ENCODE measurements at places on chromosomes 3 and 15.

DNA sequence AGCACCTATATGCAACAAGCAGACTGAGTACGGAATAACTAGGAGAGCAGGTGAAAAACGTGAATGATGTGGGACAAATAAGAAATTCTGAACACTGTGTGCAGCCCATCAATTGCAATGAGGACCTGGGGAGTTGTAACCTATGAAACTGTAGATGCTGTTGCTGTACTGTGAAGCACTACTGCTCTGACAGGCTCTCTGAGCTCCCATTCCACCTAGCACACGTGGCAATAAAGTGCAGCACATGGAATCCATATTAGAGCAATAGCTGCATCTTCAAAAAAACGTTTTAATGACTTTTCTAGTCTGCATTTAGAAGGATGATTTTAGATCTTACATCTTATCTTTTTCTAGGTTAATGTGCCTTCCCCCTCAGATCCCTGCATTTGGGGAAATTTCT lies 748.7 kb upstream of the GOLIM4 start:
- DNase-seq: no peak

DNA sequence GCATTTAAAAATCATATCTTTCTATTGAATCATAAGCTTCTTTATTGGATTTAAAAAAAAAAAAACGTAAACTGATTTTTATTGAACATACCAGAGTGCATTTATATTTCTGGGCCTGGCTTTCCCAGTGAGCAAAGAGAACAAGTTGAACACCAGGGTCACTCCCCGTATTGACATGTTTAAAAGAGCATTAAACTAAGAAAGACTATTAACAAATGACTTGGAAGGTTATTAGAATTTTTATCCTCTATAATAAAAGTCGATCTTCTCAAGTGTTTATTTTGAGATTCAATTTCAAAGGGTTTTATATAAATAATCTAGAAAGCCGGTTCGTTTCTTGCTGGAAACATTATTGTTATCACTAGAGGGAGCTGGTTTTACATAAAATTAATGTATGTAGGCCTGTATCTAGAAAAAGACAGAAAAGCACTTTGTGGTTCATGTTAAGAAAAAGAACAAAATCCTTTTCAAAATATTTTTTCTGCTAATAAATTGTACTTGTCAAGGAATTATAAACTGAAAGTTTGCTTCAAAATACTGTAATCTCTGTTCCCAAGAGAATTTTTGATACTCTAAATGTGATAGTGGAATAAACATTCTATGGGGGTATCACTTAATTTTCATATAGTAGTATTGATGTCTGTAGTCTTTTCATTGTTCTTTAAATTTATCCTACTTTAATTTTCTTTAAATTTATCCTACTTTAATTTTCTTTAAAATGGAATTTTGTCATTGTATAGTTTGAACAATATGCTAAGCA lies 321.8 kb upstream of the MME start:
- DNase-seq: no peak

DNA sequence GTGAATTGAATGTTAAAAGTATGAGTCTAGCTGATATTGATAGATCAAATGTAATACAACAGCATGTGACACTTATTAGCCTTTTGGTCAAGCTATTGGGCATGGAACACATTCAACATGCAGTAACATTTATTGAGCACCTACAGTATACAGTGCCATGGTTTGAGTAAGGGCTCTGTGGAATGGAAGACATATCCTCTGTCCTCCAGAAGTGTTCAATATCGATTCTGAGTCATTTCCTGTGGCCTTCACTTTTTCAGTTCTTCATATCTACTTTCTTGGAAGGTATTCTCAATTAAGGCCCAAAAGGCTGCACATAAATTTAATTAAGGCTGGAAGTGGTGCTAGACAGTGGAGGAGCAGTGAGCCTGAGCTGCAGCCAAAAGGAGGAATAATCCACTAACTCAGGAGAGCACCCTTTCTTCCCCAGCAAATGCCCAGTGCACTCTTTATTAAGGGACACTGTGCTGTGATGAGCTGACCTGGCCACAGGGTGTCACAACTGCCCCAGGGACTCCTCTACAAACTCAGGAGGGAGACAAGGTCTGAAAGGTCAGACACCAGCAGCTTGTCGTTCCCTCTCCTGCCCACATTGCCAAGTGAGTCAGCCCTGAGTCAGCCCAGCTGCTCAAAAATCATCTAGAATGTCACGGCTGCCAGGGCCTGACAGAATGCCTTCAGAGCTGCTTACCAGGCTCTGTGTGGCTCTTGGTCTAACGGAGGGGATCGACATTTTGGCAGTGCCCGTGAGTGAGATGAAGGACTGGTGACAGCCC lies 544.8 kb downstream of the AGBL1 start:
- peak; percentile 8 for DNase-seq

DNA sequence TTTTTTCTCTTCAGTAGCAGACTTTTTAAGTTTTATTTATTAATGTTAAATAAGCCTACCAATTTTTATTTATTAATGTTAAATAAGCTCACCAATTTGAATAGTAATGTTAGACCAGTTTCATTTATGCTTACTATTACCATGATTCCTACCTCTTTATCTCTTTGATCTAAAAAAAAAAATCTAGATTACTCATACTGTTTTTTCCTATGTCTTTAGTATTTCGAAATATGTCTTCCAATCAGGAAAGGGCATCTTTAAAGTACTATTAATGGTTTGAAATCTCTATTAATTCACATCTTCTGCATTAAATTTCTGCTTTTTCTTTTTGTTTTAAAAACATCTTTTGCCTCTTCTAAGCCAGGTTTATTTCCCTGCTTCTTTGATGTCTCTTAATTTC lies 27.5 kb upstream of the MAPKBP1 start:
- no peak for DNase-seq

- peak; percentile 50 for DNase-seq
These were observed 3.7 kb downstream of the CIB1 start for GRCh38 chr15:90230071-90230494.

- no peak for DNase-seq
These were observed 116.0 kb downstream of the UACA start for GRCh38 chr15:70647396-70647795.

DNA sequence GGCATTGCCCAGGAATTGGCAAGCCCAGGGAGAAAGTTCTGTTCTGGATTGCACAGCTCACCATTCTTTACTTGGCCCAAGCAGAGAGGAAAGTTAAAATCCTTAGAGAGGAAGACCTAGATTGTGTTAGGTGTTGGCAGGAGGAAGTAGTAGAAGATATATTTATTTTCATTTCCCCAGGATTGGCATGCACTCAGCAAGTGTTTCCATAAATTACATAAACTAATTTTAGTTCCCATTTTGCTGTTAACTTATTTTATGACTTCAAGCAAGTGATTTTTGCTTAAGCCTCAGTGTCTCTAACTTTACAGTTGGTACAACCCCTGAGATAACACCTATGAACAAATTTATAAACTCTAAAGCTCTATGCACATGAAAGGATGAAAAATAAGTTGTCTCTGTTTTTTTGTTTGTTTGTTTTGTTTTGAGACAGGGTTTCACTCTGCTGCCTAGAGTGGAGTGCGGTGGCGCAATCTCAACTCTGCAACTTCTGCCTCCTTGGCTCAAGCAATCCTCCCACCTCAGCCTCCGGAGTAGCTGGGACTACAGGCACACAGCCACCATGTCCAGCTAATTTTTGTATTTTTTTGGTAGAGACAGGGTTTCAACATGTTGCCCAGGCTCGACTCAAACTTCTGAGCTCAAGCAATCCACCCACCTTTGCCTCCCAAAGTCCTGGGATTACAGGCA lies 31.2 kb upstream of the TOP2B start:
- DNase-seq: no peak

DNA sequence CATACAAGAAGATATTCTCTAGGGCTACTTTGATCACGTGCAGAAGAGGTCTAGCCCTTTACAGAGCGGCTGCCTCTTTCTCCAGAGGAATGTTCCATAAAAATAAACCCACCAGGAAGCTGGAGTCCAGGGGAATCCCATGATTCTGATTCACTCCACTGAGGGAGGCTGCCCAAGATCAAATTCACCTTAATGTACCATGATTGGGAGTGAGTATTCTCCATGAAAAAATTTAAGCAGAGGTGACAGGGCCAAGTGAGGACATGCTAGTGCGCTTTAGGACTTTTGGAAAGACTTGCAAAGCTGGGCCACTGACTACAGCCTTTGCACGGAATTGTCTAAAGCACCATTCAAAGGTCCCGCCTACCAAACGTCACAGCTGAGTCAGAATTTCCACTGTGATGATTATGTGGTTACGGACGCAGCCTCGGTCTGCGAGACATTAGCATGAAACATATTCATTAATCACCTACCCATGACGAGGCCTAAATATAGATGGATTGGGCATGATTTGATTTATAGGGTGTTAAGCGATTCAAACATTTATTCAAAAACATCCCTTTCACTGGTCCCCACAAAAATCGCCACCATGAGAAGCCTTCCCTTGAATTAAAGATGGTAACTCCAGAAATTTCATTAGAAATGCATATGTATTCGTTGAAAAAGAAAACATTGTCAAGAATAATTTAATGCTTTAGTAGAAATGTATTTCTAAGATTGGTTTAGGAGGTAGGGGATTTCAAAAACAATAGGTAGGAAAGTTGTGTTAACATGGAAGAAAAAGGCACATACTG lies 152.6 kb downstream of the GREM1 start:
- DNase-seq: no peak

- DNase-seq: no peak
These were observed 352.6 kb upstream of the CCDC54 start for GRCh38 chr3:107024551-107025026.

DNA sequence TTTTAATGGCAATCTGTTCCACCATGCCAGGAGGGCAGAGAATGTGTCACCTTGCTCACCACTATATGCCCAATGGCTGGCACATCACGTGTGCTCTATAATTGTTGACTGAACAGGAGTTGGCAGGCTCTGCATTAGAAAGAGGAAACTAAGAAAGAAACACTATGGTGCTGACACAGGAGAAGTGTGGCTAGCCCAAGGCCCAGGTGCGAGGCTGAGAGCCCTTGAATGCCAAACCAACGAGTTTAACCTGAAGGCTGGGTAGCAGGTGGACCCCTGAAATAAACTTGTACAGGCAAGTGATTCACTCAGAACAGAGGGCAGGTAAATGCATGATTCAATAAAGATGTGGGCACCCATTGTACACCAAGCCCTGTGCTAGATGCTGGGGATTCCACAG lies 2.4 kb downstream of the CHCHD4 start:
- no peak for DNase-seq

GRCh38 chr3:49007068-49007770 lies at the start of gene WDR6:
WDR6 (plus strand) TSS chr3:49007391; CDS start chr3:49007432, 41 bp downstream.
- DNase-seq: peak; percentile 96

- DNase-seq: no peak
These were observed 32.0 kb upstream of the SEMA6D start for GRCh38 chr15:47685141-47685870.

GRCh38 chr3:48639944-48640606 lies 4.8 kb upstream of the SLC26A6 start:
- no peak for DNase-seq

- no peak for DNase-seq
These were observed 32.1 kb downstream of the SCAP start for GRCh38 chr3:47443611-47443995.

- DNase-seq: no peak
These were observed 196.7 kb upstream of the WNT5A start for GRCh38 chr3:55683666-55684270.

DNA sequence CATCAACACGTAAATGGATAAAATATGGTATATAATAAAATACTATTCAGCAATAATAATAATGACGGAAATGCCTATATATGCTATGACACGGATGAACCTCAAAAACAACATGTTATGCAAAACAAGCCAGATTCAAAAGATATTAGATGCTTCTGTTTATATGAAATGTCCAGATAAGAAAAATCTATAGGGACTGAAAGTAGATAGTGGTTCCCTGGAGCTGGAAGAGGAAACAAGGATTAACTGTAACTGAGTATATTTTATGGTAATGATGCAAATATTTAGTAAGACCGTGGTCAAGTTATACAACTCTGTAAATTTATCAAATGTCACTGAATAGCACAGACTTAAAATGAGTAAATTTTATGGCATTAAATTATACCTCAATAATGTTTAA lies 25.8 kb upstream of the WDR49 start:
- no peak for DNase-seq

- DNase-seq: no peak
These were observed 63.3 kb upstream of the TP63 start for GRCh38 chr3:189567766-189568420.

DNA sequence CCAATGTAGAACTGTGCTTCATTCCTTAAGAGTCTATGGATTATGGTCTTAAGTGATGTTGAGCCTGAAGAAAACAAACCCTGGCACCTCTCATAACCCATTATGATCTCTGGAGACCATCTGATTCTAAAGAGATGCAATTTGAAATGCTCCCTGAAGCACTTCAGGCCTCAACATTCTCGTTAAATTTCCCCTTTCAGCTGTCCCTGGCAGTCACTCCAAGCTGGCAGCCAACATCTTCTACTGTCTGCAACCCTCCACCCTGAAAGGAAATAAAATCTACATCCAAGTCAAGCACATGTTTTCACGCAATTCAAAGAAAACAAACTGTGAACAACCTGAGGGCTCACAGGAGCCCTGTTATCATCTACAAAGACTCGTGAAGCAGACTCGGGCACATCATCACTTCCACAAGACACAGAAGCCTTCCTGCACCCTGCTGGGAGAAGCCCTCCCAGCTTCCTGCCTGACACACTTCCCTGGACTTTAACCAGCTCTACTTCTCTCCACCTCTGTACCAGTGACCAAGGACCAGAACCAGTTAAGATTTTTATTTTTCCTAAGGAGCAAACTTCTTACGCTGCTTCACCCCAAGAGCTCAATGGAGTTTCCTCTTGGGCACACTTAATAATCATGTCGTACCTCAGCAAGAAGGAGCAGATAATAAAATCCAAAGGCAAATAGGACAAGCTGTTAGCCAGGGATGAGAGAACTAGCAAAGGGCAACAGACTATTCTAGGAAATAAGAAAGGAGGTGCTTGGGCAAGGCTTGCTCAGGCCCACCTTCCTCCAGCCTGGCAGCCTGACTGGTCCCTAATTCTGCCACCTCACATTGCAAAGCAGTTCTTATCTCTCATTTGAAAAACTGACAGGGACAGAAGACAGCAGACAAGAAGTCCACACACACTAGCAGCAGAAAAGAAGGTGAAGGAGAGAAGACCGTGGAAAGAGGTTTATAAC lies 67.1 kb downstream of the MAGI1 start:
- DNase-seq: no peak

GRCh38 chr3:149417174-149417573 lies 39.7 kb upstream of the TM4SF1 start:
- no peak for DNase-seq

DNA sequence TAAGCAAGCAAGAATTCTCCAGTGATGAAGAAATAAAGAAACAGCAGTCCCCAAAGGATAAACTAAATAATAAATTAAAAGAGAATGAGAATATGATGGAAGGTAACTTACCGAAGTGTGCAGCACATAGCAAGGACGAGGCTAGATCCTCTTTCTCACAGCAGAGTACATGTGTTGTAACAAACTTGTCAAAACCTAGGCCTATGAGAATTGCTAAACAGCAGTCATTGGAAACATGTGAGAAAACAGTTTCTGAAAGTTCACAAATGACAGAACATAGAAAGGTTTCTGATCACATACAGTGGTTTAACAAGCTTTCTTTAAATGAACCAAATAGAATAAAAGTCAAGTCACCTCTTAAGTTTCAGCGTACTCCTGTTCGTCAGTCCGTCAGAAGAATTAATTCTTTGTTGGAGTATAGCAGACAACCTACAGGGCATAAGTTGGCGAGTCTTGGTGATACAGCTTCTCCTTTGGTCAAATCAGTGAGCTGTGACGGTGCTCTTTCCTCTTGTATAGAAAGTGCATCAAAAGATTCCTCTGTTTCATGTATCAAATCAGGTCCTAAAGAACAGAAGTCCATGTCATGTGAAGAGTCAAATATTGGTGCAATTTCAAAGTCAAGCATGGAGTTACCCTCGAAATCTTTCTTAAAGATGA lies 4.5 kb upstream of the SCG5 start:
- DNase-seq: no peak

- no peak for DNase-seq
These were observed 13.6 kb upstream of the DENND6A start for GRCh38 chr3:57706462-57706861.
